Peyer's patch (tissue), 4 donors: ENCODE measurements at places on chromosomes 7 and 10.

GRCh38 chr7:28643188-28643569 lies 230.9 kb downstream of the CREB5 start:
- no peaks in the 10 kb centered on the region for H3K36me3 ChIP-seq
- no peaks in the 10 kb centered on the region for H3K27me3 ChIP-seq

DNA sequence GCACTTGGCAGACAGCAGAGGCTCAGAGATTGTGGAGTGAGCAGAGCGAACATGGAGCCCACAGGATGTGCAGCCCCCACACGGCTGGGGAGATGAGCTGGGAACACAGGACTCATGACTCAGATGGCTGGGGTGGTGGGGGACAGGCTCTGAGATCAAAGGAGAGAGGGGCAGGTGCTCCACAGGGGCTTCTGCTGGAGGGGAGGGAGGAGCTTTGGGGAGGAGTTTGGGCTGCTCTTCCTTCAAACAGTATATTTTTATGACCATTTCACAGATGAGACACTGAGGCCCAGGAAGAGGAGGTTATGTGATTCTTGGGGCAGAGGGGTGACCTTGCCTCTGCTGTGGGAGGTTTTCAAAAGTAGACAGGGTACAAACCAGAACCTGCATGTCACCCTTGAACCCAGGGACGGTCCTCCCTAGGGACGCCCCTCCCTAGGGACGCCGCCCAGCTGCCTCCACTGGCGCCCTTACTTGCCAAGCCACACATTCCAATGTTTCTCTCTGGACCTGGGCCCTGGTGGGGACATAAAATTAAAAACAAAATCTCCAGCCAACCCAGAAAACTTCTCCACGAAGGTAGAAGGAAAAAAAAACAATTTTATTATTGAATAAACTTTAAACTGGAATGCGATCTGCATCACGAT lies 981 bp upstream of the CRYGN start:
- no peaks in the 10 kb centered on the region for H3K4me1 ChIP-seq
- no peaks in the 10 kb centered on the region for H3K36me3 ChIP-seq
- H3K27ac ChIP-seq, result peak overlapping the region; percentile 19
- H3K4me3 ChIP-seq, result no peak overlapping the region
- DNase-seq, result no peak
- no peaks in the 10 kb centered on the region for H3K27me3 ChIP-seq

GRCh38 chr10:100101192-100102076 lies 19.8 kb upstream of the CPN1 start:
- no peak overlapping the region for H3K4me3 ChIP-seq
- H3K4me1 ChIP-seq, result no peaks in the 10 kb centered on the region
- H3K36me3 ChIP-seq, result no peaks in the 10 kb centered on the region
- peak; percentile 52 for DNase-seq

DNA sequence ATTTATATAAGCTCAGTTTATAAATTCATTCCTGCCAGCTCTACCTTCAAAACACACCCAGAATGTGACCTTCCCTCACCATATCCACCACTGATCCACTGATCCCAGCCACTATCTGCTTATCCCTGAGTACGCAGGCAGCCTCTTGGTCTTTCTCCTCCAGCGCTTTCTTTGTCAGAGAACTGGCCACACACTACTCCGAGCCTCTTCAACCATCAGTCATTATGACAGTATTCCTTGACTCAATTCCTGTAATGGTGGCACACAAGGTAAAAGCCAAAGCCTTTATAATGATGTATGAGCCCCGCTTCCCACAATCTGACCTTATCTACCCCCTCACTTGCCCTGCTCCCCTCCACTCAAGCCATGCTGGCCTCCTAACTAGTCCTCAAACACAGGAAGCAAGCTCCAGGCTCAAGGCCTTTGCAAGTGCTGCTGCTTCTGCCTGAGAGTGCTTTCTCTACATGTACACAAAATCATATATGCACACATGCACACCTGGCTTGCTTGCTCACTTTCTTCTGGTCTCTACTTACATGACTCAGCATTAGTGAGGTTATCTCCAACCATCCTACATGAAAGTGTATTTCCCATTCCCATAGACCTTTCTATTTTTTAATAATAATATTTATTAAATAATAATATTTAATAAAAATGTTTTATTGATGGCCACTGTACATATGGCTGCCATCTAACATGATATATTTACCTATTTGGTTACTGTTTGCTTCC lies 150.4 kb upstream of the FEZF1 start:
- no peaks in the 10 kb centered on the region for H3K4me1 ChIP-seq
- DNase-seq, result no peak
- H3K27me3 ChIP-seq, result no peaks in the 10 kb centered on the region
- H3K36me3 ChIP-seq, result no peaks in the 10 kb centered on the region
- no peak overlapping the region for H3K27ac ChIP-seq
- no peak overlapping the region for H3K4me3 ChIP-seq

- DNase-seq, result no peak
- H3K36me3 ChIP-seq, result no peaks in the 10 kb centered on the region
- no peaks in the 10 kb centered on the region for H3K27me3 ChIP-seq
- H3K4me3 ChIP-seq, result no peak overlapping the region
Observed at GRCh38 chr7:80429181-80429580, 82.7 kb downstream of the GNAT3 start.

DNA sequence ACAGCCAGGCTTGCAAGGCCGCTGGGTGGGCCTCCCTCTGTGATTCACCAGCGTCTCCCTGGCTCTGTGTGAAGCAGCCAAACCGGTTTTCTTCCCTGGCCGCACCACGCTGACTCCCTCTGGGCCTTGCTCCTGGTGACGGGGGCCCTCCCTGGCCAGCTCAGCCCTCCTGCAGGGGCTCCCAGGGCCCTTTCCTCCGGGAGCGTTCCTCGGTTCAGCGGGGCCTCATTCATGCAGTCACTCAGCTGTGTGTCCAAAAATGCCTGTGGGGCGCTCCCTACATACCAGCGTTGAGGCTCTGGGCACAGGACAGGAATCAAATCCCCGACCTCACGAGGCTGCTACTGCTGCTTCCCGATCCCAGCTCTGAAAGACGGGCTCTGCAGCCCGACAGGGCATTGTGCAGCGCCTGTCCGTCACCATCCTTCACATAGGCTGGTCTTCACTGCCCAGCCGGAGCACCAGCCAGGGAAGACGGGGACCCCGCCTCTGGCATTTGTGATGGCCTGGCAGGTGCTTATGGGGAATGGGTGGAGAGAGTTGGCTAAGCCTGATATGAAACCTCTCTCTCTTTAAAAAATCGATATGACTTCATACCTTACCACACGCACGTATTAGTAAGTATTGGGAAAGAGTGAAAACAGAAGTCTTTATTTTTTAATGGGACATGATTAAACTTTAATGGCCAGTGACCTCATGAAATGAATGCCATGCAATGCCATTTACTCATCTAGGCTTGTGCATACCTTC lies 110.0 kb upstream of the SHH start:
- peak; percentile 67 for DNase-seq
- no peak overlapping the region for H3K4me3 ChIP-seq
- no peak overlapping the region for H3K27ac ChIP-seq
- H3K4me1 ChIP-seq, result no peaks in the 10 kb centered on the region

DNA sequence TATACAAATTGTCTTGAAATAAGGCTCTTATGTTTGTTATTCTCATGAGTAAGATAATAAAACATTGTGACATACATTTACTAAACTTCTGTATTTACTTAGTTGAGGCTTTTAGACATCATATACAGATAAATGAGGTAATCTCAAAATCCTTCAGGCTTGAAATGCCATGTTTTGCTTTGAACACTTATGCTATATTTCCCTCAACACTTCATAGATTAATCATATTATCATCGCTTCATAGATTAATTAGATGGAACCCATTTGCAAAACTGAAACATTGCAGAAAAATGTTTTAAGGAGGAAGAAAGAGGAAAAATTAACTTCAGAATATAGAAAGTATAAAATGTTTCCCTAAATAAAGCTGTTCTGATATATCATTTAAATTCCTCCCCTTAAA lies 165.0 kb upstream of the CNTNAP2 start:
- H3K4me1 ChIP-seq, result no peaks in the 10 kb centered on the region
- no peak overlapping the region for H3K4me3 ChIP-seq
- no peaks in the 10 kb centered on the region for H3K36me3 ChIP-seq
- no peak for DNase-seq

- no peak for DNase-seq
- no peaks in the 10 kb centered on the region for H3K27me3 ChIP-seq
- H3K4me3 ChIP-seq, result no peak overlapping the region
- H3K4me1 ChIP-seq, result no peaks in the 10 kb centered on the region
- H3K36me3 ChIP-seq, result no peaks in the 10 kb centered on the region
- H3K27ac ChIP-seq, result no peak overlapping the region
Observed at GRCh38 chr7:17140406-17140805, 158.0 kb upstream of the AHR start.

DNA sequence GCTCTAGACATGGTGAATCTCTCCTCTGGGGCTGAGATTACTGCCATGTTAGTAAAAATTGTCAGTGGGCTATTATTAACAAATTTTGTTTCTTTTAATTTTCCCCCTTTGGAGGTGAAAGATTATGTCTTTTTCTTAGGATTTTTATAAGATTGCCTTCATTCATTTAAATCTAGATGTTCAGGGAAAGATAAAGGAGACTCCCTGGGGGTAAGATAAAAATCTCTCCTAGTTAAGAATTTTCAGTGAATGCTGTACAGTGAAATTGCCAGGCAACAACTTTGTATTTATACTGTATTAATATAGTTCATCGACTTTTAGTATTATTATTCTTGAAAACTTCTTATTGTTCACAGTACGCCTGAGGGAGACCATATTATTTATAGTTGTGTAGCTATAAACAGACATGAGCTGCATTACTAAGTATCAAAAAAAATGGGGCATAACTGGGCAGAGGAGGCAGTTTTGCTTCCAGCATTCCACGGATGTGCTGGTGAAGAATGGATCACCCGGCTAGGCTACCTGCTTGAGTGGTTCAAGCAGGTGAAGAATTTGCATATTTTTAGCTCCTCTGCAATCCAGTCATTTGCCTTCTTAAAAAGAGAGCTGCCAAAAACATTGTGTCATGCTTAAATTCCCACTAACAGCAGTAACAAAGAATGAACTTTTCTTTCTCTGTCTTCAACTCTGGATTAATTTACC lies 552.1 kb downstream of the DNAJB9 start:
- no peaks in the 10 kb centered on the region for H3K36me3 ChIP-seq
- no peak for DNase-seq
- H3K27me3 ChIP-seq, result no peaks in the 10 kb centered on the region
- no peak overlapping the region for H3K4me3 ChIP-seq
- no peak overlapping the region for H3K27ac ChIP-seq
- H3K4me1 ChIP-seq, result no peaks in the 10 kb centered on the region

- no peaks in the 10 kb centered on the region for H3K4me1 ChIP-seq
- no peak overlapping the region for H3K27ac ChIP-seq
- H3K36me3 ChIP-seq, result no peaks in the 10 kb centered on the region
- no peak overlapping the region for H3K4me3 ChIP-seq
- no peaks in the 10 kb centered on the region for H3K27me3 ChIP-seq
Observed at GRCh38 chr10:29807163-29807806, 172.5 kb upstream of the SVIL start.

DNA sequence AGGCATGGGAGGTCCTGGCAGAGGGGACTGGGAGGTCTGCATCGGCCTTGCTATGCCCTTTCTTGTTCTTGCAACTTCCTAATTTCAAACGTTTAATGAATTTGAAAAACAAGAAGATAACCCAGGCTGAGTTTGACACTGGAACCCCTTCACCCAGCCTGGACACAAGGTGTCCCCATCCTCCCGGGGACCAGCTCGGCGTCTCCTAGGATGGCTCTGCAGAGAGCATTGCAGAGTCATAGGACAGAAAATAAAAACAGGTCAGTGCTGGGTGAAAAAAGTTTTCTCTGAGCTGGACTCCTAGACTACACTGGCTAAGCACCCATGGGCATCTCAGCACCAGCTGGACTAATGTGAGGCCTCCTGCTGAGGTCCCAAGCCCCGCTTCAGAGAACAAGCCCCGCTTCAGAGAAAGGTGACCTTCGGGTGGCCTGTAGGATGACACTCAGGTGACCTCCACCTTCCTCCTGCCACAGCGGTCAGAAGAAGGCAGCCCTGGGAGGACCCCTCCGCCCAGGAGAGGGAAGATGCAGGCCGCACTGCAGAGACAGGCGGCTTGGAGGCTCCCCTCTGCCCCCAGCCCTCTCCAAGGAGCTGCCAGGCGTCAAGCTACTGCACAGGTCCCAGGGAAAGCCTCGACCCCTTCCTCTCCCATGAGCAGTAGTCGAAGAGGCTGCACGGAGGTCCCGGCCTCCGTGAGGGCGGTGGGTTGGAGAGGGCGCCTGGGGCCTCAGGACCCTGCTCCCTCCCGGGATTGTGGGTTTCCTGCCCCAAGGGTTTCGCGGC lies 9.3 kb upstream of the UNCX start:
- H3K4me1 ChIP-seq, result no peaks in the 10 kb centered on the region
- no peak for DNase-seq
- H3K27ac ChIP-seq, result no peak overlapping the region
- H3K36me3 ChIP-seq, result no peaks in the 10 kb centered on the region

- no peak overlapping the region for H3K4me3 ChIP-seq
- H3K4me1 ChIP-seq, result peaks cover 10% of the 10 kb centered on the region
- peak overlapping the region; percentile 52 for H3K27ac ChIP-seq
- no peaks in the 10 kb centered on the region for H3K36me3 ChIP-seq
- DNase-seq, result peak; percentile 44
Observed at GRCh38 chr10:49177391-49178355, 10.5 kb downstream of the TMEM273 start.

DNA sequence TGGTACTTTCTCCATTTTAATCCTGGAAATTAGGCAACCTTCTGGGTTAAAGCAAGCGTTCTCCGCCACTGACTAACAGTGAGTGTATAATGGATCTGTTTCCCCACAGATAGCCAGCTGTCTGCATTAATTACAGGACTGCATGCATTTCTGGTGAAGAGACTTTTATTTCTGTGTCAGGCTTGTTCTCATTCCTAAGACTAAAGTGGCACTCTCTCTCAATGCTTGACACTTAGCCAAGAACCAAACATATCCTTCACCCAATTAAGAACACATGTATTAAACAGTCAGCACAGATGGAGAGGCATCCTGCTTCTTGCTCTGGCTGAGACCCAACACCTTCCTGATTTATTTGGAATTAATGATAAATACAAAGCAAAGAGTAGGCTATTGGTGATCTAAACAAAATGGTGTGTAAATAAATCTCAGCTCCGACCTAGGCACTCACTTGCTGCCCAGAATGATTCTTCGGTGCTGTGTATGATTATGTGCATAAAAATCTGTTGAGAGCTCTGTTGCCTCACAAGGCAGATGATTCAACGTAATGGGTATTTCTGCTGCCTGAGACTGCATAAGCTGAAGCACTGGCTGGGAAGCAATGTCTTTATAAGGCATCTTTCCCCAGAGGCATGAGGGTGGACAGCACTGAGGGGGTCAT lies 16.8 kb downstream of the CALU start:
- H3K36me3 ChIP-seq, result no peaks in the 10 kb centered on the region
- H3K27ac ChIP-seq, result no peak overlapping the region
- H3K4me3 ChIP-seq, result no peak overlapping the region
- no peaks in the 10 kb centered on the region for H3K4me1 ChIP-seq

DNA sequence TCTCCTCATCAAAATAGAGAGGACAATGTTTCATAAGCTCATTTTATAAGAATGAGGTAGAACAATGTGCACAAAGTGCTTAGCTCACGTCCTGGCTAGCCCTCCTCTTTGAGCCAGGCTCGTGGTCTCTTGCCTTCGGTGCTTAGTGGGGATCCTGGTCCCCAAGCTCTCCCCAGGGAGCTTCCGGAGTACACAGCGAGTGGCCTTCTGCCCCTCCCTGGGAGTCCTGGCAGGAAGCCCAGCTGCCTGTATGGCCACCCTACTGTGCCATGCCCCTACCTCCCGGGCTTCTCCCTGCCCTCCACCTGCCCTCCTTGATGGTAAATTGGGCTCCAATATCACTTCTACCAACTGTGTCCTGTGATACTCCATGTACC lies 868 bp downstream of the MYO1G start:
- H3K36me3 ChIP-seq, result no peaks in the 10 kb centered on the region
- H3K4me1 ChIP-seq, result no peaks in the 10 kb centered on the region
